ENCODE measurements at places on chromosomes 6 and 20.
A peak's percentile ranks its signal among the peaks of the same experiment; 100 is the strongest.

- DNase-seq = peak; percentile 87
Observed at GRCh38 chr6:28266962-28267694, at the start of gene ZSCAN26. Gene ZSCAN26 (plus strand): TSS chr6:28267143. CDS start chr6:28271920, 4,777 bp downstream.

- no peak for DNase-seq
Observed at GRCh38 chr6:36754582-36755434, 57.2 kb downstream of the RAB44 start.

DNA sequence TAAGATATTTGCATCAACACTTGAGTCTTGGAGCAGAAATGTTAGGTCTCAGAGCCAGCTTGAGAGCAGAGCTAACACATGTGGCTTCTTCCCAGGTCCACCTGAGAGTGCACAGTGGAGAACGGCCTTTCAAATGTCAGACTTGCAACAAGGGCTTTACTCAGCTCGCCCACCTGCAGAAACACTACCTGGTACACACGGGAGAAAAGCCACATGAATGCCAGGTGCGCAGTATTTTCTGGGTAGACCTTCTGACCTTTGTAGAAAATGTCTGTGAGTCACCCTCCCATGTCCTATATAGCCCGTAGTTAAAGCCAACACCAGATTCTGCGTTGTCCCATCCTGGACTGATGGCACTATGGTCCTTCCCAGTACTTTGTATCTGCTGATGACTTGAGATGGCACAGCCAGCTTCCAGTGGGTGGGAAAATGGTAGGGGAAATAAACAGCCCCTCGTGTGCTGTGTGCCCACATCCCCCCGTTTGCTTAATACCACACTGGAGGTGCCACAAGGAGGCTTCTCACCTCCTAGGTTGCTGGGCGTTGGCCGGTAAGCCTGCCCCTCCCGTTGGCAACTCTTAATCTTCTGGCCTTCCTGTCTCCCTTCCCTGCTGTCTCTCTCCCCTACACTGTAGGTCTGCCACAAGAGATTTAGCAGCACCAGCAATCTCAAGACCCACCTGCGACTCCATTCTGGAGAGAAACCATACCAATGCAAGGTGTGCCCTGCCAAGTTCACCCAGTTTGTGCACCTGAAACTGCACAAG lies 20.3 kb downstream of the PRDM1 start:
- DNase-seq = no peak

- peak; percentile 82 for DNase-seq
Observed at GRCh38 chr6:121309768-121310469, 24.4 kb downstream of the TBC1D32 start.

DNA sequence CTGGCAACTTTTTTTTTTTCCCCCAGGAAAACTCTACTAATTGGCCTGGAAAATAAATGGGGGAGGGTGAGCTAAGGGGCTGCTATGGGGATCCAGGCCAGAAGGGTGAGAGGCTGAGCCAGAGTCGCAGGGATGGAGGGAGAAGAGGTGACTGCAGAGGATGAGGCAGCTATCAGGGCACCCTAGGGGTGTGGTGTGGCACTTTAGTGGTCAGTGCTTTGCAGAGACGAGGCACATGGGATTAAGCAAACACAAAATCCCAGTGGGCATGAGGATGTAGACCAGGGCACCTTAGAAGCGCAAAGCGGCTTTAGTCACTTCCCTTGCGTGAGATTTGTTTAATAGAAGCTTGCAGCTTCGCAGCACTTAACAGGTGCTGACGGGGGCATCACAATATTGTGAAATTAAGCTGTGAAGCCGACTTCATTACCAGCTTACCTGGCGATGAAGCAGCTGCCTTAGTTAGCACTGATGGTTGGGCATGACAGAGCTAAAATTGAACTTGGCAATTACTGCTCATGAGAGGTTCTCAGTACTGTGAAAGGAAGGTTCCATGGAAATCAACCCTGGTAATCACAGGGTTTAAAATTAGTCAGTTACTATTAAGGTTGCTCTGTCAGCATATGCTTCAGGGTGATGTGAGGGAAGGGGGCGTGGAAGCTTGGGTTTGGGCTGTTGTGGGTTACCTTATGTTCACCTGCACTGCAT lies 26.0 kb downstream of the TOX2 start:
- DNase-seq = no peak

DNA sequence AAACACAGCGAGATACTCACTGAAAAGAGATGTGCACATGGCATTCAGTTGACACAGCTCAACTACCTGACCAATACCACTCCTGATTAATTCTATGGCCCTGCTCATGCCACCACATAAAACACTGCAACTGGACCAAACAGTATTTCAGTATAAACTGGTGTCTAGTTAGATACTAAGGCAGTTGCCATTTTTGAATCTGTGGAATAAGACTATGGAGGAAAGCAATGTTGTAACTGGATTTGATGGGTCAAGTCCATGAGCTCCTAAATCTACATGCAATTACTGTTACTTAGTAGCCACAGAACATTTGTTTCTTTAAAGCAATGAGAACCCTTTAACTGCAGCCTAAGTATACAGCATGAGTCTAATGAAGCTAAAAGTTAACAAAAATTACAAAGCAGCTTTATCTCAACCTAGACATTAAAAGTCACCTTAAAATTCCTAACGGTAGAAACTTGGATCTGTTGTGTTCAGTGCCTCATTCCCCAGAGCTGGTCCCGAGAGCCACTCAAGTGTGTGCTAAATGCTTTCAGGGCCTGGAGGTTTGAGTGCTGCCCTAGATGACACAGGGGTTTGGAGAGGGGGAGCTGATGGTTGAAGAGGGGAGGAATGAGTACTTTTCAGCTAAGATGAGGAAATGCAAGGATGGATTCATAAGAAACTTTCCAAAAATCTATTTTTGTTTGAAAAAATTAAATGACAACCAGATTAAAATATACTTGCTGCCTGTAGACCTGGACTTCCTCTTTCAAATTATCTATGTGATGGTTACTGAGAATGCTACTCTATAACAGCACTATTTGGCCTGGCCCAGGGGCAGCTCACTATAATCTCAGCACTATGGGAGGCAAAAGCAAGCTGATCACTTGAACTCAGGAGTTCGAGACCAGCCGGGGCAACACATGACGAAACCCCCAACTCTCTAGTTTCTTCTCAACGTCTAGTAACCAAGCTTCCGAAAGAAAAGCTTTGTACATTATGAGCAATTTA lies 15.6 kb downstream of the SNX5 start:
- no peak for DNase-seq

DNA sequence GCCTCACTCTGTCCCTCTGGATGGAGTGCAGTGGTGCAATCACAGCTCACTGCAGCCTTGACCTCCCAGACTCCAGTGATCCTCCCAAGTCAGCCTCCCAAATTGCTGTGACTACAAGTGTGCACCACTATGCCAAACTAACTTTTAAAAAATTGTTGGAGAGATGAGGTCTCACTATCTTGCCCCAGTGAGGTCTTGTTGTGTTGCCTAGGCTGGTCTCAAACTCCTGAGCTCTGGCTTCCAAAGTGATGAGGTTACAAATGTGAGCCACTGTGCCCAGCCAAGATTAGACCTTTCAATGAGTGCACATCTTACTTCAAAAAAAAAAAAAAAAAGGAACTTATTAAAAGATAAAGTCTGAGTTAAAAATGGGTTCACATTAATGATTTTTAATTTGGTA lies 1838.1 kb upstream of the DEFB115 start:
- DNase-seq = no peak

GRCh38 chr20:34320861-34321260 lies 17.7 kb upstream of the AHCY start:
- no peak for DNase-seq

- peak; percentile 68 for DNase-seq
Observed at GRCh38 chr20:41308726-41309413, 8.7 kb downstream of the ZHX3 start.

DNA sequence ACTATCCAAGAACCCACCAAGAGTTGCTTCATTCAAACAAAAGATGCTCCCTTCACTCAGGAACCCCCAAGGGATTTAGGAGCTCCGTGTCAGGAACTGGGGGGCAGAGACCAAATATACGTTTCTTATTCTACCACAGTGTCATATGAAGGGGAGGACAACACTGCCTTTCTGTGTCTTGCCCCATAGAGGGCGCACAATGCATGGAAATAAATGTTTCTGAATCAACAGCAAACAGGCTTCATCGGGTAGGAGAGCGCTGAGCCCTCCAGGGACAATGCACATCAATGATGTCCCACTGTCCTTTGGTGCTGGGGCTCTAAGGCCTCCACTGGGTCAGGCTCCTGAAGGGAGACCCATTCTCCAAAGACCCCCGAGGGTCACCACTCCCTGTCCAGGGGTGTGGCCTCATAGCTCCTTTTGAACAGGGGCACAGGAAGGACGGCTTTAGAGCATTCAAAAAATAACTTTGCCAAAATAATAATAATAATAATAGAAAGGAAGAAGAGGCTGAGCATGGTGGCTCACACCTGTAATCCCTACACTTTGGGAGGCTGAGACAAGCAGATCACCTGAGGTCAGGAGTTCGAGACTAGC lies 31.1 kb downstream of the PLG start:
- peak; percentile 9 for DNase-seq

DNA sequence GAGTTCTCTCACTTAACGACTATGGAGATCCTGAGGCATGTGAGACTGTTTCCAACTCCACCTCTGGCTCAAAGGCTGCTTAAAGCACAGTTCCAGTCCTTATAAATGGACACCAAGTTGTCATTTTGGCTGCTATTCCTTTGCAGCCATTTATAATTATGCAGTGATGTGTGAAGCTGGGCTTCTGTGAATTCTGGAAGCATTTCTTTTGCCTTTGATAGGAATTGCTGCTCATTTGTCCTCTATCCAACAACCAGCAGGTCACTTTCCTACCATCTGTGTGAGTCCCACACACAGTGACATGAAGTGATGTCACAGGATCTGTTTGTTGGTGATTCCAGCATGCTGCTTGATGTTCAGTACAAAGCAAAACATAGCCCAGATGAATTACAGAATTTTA lies 28.5 kb upstream of the EFHC1 start:
- no peak for DNase-seq

DNA sequence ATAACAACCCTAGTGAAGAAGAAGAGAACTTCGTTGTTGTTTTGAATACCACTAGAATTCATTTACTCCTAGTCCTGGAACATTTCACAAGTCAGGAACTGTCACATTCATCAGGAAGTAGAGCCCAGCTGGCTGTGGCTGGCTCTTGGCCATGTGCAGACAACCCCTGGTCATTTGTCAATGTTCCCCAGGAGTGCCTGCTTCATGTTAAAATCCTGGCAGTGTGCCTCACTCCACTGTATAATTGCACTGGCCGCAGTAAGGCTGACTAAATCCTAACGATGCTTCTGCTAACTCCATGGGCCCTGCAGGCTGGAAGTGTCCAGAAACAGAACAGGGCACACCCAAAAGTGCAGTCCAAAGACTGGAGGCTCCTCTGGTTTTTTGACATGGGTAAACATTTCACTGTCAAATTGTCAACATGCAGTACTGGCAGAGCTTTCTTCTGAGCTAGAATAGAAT lies 41.5 kb upstream of the ADGRF1 start:
- DNase-seq = peak; percentile 55

DNA sequence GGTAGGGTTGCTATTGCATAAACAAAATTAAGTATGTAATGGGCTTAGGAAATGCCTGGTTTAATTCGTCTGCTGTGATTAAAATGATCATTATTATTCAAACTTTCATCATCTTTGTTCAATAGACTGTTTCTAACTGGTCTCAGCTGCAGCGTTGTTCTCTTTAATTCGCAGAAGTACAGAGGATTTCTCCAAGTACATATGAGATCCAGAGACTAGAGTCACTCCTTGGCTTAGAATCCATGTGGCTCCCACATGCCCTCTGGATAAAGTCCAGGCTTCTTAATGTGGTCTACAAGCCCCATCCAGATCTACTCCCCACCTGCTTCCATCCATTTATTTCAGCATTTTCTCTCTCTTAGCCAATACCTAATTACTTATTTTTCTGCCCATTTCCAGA lies 1.1 kb upstream of the ZBTB24 start:
- no peak for DNase-seq

GRCh38 chr20:62056975-62057374 lies 8.7 kb downstream of the TAF4 start:
- no peak for DNase-seq

- no peak for DNase-seq
Observed at GRCh38 chr6:106103728-106104109, 17.6 kb downstream of the PRDM1 start.

- no peak for DNase-seq
Observed at GRCh38 chr20:25533920-25534700, 51.2 kb downstream of the NINL start.

GRCh38 chr20:33188421-33188820 lies 20.5 kb downstream of the BPIFA2 start:
- DNase-seq = no peak

DNA sequence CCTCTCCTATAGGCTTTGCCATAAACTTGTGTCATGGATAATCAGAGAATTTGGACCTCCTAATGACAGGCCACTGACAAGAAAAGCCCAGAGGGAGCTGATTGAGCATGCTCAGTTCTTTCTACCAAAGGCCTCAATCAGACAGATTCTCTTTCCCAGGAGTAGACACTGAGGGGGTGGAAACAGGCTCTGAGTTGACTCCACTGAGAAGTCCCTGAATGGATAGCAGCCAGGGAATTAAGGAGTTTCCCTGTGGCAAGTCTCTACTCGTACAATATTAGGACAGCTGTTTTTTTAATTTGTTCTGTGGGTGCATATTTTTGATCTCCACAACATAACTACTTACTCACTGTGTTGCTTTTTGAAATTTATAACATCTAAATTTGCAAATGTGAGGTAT lies 63.3 kb downstream of the SLC16A10 start:
- no peak for DNase-seq

DNA sequence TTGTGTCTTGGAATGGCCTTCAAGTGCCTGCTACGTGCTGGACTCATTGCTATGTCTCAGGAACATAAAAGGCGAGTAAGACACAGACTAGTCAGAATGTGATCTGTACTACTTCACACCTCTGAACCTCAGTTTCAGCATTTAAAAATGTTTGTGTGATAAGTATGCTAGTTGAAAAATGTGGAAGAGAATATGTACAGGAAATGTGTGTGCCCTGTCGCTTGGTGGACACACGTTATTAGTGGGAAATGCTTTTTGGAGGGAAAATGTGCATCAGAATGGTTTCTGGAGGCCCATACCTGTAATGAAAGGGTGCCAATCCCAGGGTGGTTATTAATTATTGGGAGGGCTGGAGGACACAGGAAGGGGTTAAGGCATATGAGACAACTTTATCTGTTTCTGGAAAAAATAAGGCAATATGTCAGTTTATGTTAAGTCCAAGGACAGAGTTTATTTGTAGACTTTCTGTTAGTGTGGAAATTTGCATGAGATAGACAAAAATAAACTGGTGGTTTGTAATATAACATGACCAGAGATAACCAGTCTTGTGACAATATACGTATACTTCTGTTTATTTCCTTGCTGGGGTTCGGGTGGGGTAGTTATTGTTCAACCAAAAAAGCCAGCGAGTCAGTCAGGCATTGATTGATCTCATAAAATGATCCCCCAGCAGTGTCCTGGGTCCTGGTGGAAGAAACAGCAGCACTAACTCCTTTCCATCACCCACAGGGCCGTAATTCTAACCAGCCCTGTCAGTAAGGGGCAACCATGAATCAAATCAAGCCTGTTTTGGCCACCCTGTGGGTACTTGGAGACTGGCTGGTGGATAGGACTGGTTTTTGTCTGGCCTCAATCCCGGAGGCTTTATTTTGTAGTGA lies 117.9 kb downstream of the JARID2 start:
- DNase-seq = no peak

Data from EH (cell line).